Activated CD4-positive, alpha-beta T cell treated with anti-CD3 and anti-CD28 coated beads, Interleukin-2, amount 10 ng/mL, durations not matched to agents 7 days and 5 days (primary cell): ENCODE measurements at places on chromosomes 7 and 10.
A peak's percentile ranks its signal among the peaks of the same experiment; 100 is the strongest.

DNA sequence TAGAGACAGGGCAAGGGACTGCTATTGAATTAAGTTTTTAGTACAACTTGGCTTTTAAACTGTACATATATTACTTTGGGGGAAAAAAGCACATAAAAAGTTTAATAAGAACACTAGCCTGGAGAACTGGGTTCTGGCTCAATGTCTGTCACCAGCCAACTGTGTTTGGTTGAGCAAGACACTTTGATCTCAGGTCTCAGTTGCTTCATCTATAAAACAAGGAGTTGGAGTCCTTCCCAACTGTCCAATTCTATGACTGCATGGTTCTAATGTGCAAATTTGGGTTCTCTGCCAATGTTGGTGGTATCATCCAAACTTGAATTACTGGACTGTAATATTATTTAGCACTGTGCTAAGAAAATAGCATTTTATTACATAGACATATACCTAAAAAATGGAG, 50.3 kb downstream of the ATXN7L1 start:
- no peak for DNase-seq

GRCh38 chr10:68086011-68086410, 10.9 kb upstream of the HERC4 start:
- DNase-seq: no peak

- no peak for DNase-seq
Measured at GRCh38 chr10:31961277-31962074, 32.8 kb upstream of the ARHGAP12 start.

GRCh38 chr7:101597941-101598340, 31.2 kb downstream of the MYL10 start:
- no peak for DNase-seq

DNA sequence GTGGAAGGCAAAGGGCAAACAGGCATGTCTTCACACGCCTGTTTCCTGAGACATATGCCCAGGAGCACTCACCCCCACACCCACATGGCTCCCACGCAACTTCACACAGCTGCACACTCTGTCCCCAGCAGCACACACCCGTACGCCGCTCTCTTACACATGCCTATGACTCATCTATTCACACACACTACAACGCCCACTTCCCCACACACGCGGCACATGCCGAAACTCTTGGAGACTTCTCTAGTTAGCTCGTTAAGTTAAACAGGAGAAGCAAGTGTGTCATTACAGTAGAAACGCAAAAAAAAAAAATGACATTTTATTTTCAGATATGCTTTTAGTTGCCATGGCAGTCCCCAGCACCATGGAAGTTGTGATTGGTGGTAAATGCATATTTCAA, 6.7 kb downstream of the CALN1 start:
- DNase-seq: no peak

DNA sequence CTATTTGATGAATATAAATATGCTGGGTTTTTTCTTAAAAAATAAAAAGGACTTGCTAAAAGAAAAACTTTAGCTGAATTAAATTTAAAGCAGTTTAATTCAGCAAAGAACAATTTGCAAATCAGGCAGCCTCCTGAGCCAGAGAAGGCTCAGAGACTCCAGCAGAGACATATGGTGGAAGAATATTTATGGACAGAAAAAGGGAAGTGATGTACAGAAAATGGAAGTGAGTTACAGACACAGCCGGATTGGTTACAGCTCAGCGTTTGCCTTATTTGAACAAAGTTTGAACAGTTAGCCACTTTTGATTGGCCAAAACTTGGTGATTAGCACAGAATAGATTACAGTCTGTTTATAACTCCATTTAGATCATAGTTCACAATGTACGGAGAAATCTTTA, 110.3 kb downstream of the GAD2 start:
- no peak for DNase-seq

DNA sequence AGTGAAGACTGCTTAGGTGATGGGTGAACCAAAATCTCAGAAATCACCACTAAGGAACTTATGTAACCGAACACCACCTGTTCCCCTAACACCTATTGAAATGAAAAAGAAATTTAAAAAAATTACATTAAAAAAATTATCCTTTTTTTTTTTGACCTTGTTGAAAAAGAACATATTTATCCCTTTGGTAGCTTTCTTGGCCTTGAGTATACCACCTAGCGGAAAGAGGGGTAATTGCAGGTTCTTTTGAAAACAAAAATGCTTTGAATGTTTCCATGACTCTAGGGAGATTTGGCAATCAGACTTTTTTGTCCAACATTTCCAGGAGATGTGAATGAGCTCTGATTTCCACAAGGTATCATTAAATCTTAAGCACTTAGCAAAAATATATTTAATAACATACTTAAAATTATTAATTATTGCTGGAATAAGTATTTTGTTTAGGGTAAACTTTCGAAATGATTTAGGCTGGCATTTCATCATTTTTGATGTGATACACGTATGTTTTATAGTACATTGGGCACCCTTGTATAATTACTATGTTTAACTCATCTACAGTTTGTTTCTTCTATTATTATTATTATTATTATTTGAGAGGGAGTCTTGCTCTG, 47.0 kb upstream of the ELMO1 start:
- peak; percentile 10 for DNase-seq

DNA sequence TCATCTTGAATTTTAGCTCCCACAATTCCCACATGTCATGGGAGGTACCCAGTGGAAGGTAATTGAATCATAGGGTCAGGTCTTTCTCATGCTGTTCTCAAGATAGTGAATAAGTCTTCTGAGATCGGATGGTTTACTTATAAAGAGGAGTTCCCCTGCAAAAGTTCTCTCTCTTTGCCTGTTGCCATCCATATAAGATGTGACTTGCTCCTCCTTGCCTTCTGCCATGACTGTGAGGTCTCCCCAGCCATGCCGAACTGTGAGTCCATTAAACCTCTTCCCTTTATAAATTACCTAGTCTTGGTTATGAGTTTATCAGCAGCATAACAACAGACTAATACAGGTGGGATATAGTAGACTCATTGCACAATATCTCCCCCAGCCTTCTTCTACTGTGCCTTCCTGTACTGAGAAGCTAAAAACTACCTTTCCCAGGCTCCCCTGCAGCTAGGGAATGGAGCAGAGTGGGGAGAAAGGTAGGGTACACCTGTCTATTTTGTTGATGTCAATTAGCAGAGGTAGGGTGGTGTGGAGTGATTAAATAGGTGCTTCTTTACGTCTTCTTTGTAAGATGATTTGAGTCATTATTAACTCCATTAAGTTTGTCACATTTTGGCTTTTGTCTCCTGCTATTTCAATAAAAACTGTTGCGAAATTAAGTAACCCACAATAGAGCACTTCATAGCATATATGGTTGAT, 48.2 kb upstream of the EBLN1 start:
- DNase-seq: no peak

GRCh38 chr10:33571616-33572015, 237.1 kb upstream of the NRP1 start:
- DNase-seq: no peak

GRCh38 chr7:73434701-73435069, 1.1 kb downstream of the FZD9 start:
- DNase-seq: no peak

DNA sequence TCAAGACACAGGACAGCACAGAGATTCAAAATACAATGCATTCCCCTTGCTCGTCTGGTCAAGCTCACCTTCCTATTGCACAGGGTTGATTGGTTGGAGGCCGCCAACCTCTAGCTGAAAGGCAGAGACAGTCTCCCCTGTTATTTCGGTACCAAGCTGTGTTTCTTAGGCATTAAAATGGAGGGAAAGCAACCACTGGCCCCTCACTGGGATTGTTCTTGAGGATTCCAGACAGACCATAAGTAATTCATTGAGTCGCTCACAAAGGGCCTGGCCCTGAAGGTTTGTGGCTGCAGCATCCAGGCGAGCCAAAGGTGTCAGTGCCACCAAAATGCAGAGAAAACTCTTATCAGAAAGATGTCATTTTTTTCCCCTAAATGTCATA, 81.2 kb downstream of the PARP12 start:
- DNase-seq: no peak

- DNase-seq: no peak
Measured at GRCh38 chr7:142670511-142670910, 78.8 kb upstream of the PRSS1 start.

GRCh38 chr7:44973610-44974401, 5.0 kb downstream of the MYO1G start:
- DNase-seq: peak; percentile 72

DNA sequence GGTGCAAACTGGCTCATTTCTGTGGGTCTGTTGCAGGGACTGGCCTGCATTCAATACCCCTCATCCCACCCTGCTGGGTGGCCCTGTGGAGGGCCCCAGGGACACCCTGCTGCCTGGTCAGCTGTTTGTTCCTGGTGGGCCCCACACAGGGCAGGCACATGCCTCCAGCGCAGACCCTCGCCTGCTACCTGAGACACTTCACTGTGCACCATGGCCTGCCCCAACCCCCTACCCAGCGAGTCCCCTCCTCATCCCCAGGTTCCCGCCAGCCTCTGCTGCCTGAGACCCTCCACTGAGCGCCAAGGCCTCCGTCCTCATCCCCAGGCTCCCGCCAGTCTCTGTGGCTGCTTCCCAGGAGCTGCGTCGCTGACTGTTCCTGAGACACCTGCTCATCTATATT, 16.8 kb downstream of the GPR146 start:
- DNase-seq: no peak

- DNase-seq: no peak
Measured at GRCh38 chr7:131196803-131197202, 130.9 kb upstream of the MKLN1 start.

- DNase-seq: peak; percentile 38
Measured at GRCh38 chr10:110273474-110273873, 31.2 kb downstream of the SMNDC1 start.

GRCh38 chr10:12511651-12512050, 162.3 kb downstream of the CAMK1D start:
- DNase-seq: no peak

DNA sequence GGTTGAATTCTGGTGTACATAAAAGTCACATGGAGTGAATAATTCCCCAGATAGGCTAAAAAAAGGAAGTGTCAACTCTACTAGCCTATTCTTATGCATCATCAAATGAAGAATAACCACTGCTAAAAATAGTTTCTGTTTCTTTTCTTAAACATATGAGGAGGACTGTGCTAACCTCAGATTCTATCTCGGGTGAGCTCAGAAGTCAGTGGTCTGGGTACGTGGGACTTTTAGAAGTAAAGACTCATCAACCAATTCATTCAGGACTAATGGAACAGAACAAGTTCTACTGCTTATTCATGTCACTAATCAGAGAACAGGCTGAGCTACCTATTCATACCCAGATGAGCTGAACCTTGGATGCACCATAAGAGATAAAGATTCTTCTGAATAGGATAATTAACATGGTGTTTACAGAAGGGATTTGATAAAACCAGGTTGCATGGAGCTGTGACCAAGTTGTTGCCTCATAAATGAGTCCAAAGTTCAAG, 9.5 kb upstream of the ASAH2 start:
- peak; percentile 18 for DNase-seq

DNA sequence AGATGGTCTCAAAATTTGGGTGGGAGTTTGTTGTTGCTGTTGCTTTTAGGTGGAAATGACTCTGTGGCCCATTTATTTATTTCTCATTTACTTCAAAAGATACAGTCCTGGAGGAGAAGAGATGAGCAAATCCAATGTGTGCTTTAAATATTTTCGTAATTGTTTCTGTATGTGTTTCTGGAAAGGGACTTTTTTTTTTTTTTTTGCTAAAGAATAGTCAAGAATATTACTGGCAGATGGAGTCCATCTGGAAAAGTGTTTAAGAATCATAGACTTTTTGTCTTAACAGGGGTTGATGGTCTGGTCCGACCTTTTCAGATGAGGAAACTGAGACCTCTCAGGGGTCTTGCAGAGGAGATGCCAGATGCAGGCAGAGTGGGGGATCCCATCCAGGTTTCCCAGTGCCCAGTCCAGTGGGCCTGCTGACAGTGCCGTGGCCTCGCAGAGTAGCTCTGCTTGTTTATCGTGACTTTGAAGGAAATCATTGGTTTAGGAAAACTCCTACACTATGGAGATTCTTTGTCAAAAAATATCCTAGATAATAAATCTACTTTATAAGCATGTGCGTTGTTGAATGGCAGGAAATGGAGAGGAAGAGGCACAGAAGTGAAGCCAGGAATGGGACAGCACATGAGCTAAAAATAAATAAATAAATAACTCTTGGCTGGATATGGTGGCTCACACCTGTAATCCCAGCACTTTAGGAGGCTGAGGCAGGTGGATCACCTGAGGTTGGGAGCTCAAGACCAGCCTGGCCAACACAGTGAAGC, 164.3 kb upstream of the SVIL start:
- DNase-seq: no peak
